ENCODE measurements at places on chromosomes 4 and X.

DNA sequence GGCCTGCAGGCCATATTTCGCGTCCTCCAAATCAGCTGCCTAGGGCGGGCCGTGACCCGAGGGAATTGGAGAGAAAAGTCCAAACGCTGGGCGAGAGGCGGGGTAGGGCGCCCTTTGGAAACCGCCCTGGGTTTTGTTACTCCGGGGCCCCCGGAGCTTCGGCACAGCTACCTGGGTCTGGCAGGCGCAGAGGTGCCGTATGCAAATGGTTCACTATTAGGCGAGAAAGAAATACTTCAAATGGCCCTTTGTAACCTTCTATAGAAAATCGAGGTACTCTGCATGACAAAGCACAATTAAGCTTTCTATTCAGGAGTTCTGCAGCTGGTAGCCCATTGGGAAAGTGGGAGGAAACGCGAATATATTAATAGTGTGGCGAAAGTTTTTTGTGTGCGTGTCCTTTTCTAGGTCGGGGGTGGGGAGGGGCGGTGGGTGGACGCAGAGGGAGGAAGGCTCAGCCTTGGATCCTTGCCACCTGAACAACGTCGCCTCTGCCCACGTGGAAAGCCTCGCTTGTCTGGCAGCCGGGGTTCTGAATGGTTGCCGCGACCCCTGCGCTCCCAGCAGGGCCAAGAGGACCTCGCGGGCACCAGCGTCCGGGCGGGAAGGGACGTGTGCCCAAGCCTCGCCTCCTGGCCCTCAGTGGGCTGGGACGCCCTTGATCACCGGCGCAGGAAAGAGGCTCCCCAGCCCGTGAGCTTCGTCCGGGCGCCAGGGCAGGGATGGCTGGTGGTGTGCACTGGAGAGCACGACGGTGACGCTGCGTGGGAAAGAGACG lies 9.5 kb downstream of the GSX2 start:
- DNase-seq: no peak

DNA sequence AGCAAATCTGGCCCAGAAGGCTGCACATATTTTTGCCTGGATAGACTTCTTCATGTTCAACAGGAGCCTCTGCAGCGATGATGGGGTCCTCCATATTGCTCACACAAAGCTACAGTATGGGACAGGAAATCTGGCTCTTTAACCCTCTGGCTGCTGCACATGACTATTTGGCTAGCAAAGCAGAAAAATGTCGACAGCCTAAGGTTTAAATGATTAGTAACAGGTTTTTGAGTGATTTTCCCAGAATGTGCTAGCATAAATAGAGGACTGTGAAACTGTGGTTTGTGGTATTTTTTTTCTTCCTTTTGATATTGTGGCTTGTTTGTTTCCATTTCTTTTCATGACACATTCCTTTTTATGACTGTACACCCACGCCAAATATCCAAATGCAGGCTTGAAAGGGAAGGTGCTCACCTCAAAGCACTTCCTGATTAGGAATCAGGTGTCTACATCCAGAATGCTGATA lies 120.2 kb upstream of the GK2 start:
- no peak for DNase-seq

GRCh38 chr4:10917566-10917965 lies 233.0 kb upstream of the CLNK start:
- no peak for DNase-seq

DNA sequence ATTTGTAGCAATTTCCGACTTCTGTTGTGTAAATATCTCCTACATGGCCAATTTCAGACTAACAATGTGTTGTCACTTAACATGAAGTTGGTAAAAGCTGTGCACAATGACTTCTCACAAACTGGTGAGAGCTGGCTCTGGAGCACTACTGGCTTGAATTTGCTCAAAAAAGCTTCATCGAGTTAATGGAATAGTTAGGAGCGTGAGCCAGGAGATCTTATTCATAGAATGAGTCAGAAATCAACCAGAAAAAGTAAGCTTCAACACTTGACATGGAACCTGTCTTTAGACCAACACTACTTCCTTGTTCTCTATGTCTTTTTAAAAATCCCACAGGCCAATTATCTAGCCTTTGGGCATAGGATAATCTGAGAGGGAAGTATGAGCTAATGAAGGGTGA lies 7.9 kb upstream of the CHRDL1 start:
- DNase-seq: peak; percentile 1

DNA sequence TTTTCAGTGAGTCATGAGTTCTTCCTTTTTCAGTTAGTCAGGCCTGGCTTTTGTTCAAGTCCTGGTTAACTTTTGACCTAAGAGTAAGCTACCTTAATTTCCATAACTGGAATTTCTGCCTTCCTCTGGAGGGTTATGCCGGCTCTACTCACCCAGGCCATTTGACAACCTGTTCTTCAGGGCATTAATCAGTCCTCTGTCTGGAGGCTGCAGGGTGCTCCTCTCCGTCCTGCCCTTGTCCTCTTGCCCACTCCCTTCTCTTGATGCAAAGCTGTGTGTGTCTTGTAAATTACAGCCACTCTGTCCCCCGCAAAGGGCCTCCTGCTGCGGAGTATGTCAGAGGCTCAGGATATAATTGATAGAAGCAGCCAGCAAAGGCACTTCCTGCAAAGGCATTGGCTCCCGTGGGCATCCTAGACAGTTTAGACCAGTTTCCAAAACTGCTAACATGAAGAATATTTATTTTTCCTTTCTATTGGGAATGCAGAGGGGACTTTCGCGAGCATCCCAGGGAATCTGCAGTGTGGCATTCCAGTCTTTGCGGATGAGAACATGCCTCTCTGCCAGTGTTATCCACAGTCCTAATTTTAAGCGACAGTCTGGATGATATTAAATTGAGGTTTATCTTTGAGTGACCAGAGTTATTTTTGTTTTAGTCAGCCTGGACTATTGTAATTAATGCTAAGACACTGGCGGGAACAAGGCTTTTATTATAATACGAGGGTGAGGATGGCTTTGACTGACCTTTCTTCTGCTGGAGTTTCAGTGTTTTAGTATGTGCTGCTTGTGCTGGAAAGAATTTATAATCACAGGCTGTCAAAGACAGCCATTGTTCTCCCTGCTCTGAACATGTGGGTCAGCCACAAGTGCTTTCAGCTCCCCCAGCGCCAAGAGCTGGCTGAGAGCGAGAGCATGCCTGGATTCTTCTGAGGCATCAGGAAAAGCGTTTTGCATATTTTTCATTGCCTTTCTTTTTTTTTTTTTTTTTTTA lies 74.2 kb downstream of the LIMCH1 start:
- peak; percentile 8 for DNase-seq

- peak; percentile 85 for DNase-seq
These were observed 779 bp upstream of the DDX60L start for GRCh38 chr4:168480931-168481611.

- no peak for DNase-seq
These were observed 28.1 kb upstream of the FRMPD3 start for GRCh38 chrX:107421337-107421861.

DNA sequence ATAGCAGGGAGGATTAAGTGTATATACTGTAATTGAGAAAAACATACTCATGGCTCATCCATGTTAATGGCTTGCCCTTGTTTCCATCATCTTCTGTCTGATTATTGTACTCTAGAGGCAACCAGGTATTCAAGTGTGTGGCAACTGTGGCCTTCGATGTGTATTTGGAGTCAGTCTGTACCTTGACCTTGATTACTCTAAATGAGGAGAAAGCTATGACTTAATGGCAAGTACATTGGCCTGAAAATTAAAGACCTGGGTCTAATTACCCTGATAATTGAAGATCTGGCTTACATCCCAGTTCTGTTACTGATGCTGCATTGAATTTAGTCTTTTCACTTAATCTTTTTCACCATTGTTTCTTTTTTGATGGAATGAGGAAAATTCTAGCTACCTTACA lies 409.2 kb downstream of the CCSER1 start:
- no peak for DNase-seq

GRCh38 chrX:13081395-13082205 lies 37.2 kb upstream of the FAM9C start:
- peak; percentile 54 for DNase-seq

DNA sequence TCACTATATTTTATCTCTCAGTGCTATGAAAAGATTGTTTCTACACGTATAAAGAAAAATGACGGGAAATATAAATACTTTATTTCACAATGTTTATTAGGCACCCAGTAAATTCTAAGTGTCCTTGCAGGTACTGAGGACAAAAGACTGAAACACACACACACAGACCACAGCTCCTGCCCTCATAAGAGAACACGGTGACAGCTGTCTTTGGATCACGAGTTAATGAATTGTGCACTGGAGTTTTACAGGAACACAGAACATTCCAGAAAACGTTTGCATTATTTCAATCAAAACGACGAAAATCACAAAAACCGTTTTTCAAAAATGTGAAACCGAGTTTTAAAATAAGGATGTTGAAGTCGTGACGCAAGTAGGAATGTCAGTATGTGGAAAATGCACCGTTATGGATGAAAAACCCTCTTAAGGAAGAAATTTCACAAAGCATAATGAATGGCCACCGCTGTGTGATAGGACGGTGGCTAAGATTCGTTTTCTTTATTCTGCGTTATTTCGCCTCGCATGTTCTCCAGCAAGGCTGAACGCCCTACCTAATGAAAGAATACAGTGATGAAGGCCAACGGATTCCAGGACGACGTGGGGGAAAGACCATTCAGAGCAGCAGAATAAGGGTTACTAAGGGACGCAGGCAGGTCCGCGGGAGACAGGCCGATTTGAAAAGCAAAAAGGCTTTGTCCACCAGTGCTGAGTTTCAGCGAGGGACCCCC lies 24.2 kb downstream of the FAM156A start:
- no peak for DNase-seq

DNA sequence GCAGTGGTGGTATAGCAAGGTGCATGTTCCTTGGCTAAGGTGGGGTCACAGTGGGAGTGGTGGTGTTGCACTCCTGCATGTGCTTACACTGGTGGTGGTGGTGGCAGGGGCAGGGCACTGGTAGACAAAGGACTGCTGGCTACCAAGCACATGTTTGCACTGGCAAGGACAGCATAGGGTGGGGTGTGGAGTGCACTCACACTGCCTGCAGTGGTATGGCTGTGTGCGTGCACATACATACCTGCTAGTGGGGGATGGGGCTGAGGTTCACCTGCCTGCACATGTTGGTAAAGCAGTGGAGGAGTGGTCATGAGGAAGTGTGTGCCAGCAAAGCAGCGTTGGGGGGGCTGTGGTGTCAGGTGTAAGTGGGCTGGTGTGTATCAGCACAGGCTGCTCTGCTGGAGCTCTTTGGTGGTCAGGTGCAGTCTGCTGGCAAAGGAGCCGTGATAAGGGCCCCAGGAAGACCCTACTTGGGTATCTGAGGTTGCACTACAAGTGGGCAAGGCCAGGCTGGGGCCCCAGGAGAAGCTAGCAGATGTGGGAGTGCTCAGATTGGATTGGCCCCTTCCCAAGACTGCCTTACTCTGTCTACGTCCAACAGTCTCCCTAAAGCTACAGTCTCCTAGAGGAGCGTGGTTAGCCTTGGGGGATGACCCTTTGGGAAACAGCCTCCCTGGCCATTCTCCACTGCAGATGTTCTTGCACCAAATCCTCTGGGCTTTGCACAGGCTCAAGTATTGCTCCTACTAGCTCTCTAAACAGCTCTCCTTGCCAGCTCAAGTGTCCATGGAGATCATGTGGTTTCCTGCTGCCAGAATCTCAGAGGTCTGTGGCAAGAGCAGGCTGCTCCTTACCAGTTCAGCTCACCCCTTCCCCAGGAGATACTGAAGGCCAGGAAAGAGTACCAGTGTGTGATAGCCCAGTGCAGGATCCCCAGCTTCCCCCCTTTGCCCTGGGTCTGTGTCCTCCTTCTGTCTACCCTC lies 486.3 kb upstream of the PABPC4L start:
- DNase-seq: no peak

GRCh38 chrX:9351126-9351525 lies 113.7 kb upstream of the TBL1X start:
- no peak for DNase-seq

DNA sequence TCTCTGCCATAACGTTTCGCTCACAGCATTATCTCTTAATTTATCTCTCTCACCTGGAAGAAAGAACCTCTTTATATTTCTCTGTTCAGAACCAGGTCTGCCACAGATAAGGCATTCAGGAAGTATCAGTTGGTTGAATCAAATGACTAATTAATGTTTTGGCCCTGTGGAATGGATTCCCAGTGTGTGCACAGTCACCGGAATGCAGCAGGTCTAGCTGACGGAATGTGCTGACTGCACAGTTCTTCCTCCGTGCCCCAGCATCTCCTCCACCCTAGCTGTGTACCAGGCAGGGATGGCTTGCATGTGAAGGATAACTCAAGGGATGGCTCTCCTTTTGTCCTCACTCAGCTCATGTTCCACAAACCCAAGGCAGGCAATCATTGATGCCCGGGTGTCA lies 141.8 kb upstream of the MSX1 start:
- DNase-seq: no peak

DNA sequence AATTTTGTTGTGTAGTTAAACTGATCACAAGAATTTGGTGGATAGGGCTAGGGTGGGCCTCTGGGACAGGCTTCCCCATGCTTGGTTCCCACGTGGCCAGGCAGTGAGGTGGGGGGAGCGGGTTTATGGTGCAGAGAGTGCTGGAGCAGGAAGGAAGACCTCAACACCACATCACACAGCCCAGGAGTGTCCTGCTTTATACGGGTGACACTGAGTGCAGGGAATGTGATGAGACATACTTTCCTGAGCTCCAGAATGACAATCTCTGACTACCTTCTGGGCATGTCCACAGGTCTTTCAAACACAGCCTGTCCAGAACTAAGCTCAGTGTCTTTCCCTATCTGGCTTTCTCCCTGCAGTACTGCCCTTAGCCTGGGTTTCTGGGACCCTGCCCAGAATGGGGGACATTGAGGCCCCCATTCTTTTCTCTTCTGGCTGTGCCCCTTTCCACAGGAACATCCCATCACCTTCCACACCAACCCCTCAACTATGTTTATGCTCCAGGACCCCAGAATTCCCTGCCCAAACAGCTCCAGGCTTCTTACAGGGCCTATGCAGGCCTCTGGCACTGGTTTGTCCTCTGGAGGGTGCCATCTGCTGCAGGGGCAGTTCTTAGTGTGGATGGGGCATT lies 36.5 kb upstream of the RASL11B start:
- DNase-seq: peak; percentile 10

DNA sequence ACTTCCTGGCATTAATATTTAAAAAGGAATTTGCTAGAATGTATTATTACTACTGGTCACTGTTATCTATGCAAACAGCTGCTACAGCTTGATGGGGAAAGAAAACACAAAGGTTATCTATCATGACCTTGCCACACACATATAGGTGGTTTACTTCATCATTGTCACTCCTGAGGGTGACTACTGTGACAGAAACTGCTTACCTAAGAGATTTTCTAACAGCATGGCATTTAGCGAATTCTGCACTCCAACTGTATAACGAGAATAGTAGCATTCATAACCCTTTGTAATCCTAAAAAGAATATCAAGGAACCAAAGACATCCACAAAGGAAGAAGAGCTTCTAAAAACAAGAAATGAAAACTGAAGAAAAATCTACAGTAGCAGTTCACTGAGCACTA lies 74.6 kb upstream of the SPOCK3 start:
- DNase-seq: no peak

GRCh38 chrX:12113321-12113720 lies 25.0 kb upstream of the FRMPD4 start:
- DNase-seq: peak; percentile 22

DNA sequence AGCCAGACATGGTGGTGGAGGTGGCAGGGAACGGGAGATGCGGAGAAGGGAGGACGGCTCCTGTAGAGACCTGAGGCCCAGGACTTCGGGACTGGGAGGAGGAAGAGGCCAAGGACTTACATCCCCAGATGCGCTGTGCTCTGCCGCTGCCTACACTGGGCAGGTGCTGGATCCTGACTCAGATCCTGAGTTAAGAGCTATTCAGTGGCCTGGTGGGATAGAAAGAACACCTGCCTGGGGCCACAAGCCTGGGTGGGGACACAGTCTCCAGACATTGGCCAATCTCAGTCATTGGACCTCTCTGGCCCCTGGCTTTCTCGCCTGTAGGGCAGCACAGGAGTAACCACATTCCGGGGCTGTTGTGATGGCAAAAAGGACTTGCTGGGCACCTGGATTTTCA lies 10.9 kb upstream of the MSX1 start:
- DNase-seq: no peak
